Activated CD4-positive, alpha-beta T cell treated with anti-CD3 and anti-CD28 coated beads, Interleukin-2, amount 50 U/mL, for 1 hour (primary cell): ENCODE measurements at places on chromosomes 11 and 22.

DNA sequence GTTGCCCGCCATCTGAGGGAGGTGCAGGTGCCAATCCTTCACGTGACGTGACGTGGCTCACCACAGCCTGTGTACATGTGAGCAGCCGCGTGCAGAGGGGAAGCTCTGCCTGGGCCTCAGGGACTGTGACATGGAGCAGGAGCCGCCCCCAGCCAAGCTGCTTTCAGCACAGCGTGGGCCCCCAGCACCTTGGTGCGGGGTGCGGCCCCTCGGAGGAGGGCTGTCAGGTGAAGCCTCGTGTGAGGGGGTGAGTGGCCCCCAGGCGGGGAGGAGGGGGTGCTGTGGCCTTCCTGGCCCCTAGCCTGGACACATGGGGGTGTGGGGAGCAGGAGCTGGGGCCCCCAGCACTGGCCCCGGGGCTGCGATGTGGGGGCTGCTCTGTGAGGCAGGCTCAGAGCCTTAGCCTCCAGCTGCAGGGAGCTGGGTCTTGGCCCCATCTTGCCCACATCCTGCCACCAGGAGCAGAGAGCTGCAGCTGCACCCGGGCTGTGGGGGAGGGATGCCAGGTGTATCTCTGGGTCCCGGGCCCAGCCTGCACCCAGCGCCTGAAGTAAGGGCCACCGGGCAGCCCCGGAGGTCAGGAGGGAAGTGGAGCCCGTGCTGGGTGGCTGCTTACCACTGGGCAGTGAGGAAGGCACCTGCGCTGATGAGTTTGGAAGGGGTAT, at the start of gene ADORA2A:
TSS of gene ADORA2A (plus strand) at position 100 of the 665 bp plus-strand sequence. CDS start 5,806 bp downstream, outside the sequence.
- peak; percentile 83 for DNase-seq

DNA sequence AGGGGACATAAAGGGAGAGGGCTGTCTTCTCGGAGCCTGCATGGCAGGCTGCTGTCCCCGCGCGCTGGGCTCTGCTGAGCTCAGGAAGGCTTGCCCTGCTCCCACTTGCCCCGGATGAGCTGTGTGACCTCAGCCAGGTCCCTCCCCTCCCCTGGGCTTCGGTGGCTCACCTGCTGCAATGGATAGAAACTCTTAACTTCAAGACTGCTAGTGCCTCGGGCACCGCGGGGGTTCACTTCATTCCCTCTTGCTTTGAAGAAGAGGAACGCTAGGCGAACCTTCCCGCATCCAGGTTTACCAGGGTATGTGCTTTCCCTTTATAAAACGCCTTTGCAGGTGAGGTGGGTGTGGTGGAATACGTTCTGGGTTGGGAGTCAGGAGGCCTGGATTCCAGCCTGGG, 115.0 kb downstream of the PHF21B start:
- no peak for DNase-seq

GRCh38 chr22:47654922-47655491, 892.6 kb downstream of the TBC1D22A start:
- DNase-seq, result no peak

DNA sequence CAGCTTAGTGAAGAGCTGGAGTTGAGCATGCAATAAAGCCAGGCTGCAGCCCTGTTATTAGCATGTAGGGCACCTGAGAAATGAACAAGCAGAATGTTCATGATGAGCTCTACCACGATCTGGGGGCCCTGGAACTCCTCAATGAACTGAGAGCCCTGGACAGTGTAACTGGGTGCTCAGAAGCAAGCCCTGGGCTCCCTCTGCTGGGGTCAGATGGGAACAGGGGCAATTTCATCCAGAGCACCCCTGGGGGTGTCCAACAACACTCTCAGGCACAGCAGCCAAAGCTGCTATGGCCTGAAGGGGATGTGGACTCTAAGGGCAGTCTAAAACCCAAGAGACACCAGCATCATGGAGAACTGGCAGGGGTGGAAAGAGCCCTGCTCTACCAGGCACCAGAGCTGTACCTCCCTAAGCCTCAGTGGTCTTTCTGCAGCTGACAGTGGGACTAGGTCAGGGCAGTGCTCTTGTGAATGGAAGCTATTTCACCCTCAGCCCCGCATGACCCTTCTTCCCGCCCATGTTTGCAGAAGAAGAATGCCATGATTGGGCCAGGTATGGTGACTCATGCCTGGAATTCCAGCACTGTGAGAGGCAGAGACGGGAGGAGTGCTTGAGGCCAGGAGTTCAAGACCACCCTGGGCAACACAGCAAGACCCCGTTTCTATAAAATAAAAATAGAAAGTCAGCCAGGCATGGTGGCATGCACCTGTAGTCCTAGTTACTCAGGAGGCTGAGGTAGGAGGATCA, 28.9 kb downstream of the THOC5 start:
- DNase-seq, result peak; percentile 10

GRCh38 chr11:59172345-59173079, 580 bp downstream of the DTX4 start:
- DNase-seq, result peak; percentile 7

DNA sequence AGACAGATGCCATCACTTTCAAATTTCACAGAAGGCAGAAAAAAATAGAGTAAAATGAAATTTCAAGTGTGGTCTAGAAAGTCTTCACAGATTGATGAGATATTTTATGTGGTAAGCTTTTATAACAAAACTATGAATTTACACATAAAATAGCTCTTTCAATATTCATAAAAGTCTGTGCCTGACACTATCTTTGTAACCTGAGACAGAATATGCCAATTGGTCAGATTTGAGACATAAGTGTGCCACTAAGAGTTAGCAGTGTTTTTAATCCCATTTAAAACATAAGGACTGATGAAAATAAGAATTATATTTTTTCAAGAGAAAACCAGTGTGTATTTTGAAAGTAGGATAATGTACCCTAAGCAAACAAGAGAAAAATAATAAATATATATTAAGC, 769.5 kb upstream of the LUZP2 start:
- no peak for DNase-seq
